ENCODE measurements at places on chromosomes 7 and 10. TPM values are rescaled to one million over a fixed set of nuclear protein-coding genes. Genes with fewer than 3 reads are reported as not detected.

Gene WNT8B
- not detected for total RNA-seq

Gene NXPH1
- not detected for total RNA-seq

Gene ASB10
- not detected for total RNA-seq

Gene EBLN1
- not detected for total RNA-seq

Data from bronchial smooth muscle cell (primary cell).